Kidney epithelial cell (primary cell): ENCODE measurements at places on chromosomes 1 and 21.

- DNase-seq = no peak
Measured at GRCh38 chr1:92096317-92096716, 16.2 kb downstream of the BTBD8 start.

DNA sequence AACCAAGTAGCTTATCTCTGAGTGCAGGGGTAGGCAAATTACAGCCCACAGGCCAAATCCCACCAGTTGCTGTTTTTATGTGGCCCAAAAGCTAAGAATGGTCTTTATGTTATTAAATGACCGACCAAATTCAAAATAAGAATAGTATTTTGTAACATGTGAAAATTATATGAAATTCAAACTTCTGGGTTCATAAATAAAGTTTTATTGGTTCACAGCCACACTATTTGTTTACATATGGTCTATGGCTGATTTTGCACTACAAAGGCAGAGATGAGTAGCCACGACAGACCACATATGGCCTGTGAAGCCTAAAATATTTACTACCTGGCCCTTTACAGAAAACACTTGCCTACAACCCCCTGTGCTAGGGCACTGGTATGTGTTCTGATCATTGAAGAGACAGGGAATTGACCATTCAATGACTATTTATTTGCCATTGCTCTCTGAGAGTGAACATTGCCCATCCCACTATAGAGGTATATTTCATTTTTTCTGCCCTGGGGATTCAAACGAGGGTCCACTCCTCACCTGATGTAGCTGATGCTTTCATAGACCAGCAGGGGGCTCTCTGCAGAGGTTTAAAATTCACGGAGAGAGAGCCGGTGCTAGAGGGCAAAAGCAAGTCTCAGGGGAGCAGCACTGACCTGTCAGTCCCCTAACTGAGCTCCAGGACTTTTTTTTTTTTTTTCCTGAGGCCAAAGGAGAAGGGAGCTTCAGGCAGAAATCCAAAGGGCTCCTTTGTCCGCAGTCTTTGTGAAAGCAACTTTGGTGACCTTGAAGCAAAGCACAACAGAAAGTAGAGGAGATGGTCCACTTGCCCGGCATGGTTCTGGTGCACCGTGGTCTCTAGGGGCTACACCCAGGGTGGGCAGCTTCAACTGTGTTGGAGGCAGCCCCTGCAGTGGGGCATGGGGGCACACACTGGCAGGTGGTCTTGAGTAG lies 7.3 kb upstream of the GNL2 start:
- DNase-seq = no peak

GRCh38 chr1:214019499-214019898 lies 31.7 kb downstream of the PROX1 start:
- no peak for DNase-seq

DNA sequence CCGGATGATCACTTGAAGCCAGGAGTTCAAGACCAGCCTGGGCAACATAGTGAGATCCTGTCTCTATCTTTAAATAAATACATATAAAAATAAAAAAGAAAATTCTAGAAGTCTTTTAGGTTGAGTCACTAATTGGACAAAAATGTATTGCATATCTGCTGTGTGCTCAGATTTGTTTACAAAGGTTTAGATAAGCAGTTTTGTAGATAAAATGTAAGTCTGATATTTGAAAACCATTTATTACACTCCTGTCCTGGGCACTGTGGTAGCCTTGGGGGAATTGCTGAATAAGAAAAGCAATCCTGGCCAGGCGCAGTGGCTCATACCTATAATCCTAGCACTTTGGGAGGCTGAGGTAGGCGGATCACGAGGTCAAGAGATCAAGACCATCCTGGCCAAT lies 11.6 kb downstream of the GMEB1 start:
- DNase-seq = no peak

GRCh38 chr1:95022644-95022926 lies 50.2 kb downstream of the ALG14 start:
- DNase-seq = no peak

GRCh38 chr1:73862355-73862754 lies 335.6 kb downstream of the LRRIQ3 start:
- no peak for DNase-seq

DNA sequence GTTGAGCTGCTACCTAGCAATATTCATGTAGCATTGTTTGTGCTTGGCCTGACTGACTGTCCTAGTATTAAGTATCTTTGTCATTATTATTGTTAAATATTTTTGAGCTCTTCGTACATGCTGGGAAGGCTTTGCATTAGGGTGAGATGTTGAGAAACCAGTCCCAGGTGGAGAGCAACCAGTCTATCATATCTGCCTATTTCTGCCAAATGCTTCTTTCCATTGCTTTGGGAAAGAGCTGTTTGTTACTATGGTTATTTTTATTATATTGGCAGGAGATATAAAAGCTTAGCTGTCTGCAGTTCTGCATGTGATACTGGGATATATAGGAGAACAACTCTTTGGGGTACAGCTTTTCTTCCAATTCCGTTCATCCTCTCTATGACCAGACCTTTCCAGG lies 85.1 kb downstream of the CLDN17 start:
- no peak for DNase-seq

DNA sequence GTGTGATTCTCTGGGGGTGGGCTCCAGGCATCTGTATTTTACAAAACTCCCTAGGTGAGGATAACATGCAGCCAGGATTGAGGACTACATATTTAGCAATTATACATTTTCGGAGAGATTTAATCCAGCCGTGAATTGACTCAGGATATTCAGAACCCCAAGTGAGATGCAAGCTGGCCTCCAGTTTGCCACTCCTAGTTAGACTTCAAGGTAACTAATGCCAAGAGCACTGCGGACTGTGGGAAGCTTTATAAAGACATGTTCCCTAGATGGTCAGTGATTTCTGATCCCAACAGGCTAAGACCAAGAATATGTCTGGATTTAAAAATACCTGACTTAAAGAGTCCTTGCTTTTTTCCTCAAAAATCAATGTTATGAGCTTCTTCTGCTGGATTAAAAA lies 308.5 kb downstream of the NTNG1 start:
- DNase-seq = no peak

DNA sequence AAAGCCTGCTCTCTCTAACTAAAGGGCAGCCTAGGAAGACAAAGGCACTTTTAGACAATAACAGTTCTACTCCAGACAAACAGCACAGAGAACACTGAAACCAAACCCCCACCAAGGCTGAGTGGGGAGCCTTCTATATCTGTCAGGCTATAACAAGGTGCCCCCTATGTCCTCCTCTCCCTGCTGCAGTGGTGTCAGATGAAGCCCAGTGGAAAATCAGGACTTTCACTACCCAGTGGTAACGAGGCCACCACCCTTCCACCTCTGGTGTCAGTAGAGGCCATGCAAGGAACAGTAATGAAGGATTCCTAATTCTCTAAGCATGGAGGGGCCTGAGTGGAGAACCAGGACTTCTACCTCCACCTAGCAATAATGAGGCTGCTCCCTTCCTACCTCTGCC lies 83.7 kb downstream of the ZSWIM5 start:
- DNase-seq = no peak

GRCh38 chr1:183023601-183024316 lies 539 bp downstream of the LAMC1 start:
- no peak for DNase-seq

DNA sequence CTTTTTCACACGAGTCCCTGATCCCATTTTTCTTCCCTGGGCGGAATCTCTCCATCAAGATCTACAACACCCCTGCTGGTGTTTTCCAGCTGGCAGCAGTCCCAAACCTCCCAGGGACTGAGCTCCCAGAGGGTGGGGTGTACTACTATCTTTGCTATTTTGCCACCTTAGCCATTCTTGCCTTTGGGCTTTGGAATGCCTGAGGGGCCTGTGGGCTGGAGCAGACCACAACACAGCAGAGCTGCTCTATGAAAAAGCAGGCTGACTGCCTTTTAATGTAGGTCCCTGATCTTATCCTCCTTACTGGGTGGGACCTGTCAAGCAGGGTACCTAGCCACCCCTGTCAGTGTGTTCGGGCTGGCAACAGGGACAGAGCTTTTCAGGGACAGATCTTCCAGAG lies 91.9 kb downstream of the KCNT2 start:
- no peak for DNase-seq

DNA sequence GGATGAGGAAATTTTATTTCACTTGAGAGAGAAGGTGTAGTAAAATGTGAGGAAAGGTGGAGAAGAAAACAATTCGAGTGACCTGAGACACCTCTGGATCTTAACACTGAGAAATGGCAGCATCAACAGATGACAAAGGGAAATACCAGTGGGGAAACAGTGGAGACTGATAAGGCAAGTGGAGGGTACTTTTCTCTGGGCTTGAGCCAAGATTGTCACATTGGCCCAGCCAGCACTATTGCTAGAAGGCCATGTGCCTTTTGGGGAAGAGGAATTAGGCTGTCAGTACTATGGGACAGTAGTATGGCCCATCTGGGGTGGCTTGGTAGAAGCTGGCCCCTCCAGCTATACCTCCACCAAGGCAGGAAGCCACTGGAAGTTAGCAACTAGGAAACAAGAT lies 8.4 kb downstream of the SYPL2 start:
- DNase-seq = no peak
